ENCODE measurements at places on chromosomes 1 and 21.

- no peak for DNase-seq
These were observed 334.2 kb downstream of the NTNG1 start for GRCh38 chr1:107474877-107475612.

DNA sequence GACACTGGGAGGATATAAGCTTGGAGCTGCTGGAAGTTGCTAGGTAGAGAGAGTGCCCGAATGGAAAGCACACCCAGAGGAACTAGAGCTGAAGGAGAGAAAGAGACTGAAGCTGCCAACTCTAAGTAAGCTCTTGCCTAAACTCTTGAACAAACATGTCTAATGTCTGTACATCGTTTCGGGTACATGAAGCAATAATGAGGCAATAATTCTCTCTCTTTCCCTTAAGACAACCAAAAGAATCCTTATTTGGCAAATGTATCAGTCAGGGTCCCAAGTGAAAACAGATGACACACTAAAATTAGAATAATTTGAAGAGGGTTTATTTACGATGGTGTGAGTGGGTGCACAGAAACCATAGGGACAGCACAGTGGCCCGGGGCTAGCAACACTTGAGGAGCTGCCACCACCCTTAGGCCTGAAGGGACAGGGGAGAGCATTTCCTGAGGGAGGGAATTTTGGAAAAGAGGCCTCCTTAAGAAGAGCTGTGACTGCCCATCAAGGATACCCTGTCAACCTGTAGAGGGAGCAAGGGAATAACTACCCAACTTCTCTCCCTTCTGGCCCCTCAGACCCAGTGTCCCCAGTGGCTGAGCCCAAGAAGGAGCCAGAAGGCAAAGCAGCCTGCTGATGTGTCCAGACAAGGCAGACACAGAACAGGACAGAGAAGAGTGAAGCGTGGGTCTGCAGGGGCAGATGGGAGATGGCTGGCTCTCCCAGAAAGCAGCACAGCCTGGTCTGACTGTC is 36.1 kb upstream of the KHDRBS1 start:
- no peak for DNase-seq

- DNase-seq, result no peak
These were observed 20.7 kb upstream of the CYYR1 start for GRCh38 chr21:26593800-26594199.

DNA sequence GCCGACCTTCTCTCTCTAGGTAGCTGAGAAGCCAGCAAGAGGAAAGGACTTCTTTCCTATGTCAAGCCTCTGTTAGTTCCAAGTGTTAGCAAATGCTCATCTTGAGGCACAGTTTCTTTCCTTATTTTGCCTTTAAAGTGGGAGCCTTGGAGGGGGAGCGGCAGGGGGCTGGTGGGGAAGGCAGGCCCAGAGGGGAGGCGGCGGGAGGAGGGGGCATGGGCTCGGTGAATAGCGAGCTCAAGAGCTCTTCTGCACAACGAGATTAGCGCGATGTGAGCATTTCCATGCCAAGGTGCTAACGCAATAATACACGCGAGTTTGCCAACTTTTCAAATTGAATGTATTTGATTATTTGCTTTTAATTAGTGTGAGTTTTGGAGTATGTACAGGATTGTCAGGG is 372.6 kb downstream of the RPS6KC1 start:
- DNase-seq, result no peak

DNA sequence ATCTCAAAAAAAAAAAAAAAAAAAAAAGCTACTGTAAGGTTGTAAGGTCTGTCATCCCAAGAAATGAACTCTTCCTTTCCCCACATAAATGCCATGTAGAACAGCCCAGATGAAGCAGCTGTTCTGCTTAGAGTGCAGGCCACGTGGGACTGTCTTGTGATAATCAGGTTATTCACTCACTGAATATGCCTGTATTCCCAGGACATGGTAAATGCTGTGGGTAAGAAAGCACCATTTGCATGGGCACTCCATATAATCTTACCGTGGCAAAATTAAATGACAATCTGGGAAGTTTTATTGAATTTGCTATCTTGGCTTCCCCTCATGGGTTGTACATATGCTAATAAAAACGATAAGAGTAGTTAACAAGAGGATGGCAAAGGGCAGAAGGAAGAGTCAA is 13.8 kb downstream of the RGS5 start:
- no peak for DNase-seq

GRCh38 chr1:205515781-205516253 is 11.3 kb downstream of the CDK18 start:
- DNase-seq, result no peak

GRCh38 chr1:119582801-119583200 is 65.3 kb downstream of the ZNF697 start:
- DNase-seq, result no peak

DNA sequence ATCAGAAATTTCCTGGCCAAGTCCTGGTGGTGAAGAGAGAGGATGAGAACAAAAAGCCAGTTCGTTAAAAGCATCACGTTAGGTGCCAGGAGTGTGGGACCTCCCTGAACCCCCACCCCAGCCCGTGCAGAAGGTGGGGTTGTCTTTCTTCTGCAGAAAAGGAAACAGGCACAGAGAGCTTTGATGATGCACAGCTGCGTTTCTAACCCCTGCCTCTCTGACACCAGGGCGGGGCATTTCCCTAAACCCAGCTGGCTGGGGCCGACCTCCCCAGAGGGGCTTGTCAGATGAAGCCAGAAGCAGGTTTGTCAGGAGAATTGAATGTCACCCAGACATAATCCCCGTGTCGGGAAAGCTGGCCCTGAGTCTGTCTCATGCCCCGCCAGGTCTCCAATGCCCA is 189.3 kb upstream of the EDN2 start:
- no peak for DNase-seq

GRCh38 chr1:86706018-86706635 is 1.8 kb downstream of the SH3GLB1 start:
- DNase-seq, result no peak

- no peak for DNase-seq
These were observed 37.6 kb downstream of the DIPK1A start for GRCh38 chr1:92923664-92924063.

GRCh38 chr1:237681210-237681609 is 209.5 kb downstream of the ZP4 start:
- DNase-seq, result no peak

- DNase-seq, result no peak
These were observed 116.8 kb upstream of the ATP1A1 start for GRCh38 chr1:116256286-116256649.

DNA sequence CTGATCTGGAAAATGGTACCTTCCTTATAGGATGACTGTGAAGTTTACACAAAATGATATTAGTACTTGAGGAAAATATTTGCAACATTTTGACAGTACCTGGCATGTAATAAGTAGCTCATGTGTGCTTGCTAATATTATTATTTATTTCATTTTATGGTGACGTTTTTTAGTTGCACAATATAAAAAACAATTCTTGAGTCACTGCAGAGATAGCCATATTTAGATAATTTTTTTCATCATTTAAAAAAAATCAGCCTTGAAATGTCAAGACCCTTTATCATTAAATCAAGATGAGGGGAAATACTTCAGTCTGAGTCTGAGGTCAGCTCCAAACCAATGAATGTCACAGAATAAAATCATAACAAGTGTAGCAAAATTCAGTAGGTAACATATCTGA is 196.8 kb upstream of the RUNX1 start:
- no peak for DNase-seq

DNA sequence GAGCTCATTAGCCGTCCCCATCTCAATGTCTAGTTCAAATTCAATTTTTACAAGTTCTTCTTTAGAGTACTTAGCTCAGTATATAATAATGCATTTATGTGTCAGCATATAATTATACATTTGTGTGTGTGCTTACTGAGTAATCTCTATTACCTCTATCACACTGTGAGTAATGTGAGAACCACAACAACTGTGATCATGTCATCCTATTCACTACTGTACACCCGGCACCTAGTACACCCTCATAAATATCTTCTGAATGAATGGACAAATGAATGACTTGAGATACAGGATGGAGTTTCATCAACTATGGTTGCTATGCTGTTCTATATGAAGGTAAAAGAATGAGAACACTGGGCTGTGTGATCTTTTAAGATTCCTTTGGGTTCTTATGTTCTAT is 124.0 kb downstream of the GPATCH2 start:
- DNase-seq, result no peak

DNA sequence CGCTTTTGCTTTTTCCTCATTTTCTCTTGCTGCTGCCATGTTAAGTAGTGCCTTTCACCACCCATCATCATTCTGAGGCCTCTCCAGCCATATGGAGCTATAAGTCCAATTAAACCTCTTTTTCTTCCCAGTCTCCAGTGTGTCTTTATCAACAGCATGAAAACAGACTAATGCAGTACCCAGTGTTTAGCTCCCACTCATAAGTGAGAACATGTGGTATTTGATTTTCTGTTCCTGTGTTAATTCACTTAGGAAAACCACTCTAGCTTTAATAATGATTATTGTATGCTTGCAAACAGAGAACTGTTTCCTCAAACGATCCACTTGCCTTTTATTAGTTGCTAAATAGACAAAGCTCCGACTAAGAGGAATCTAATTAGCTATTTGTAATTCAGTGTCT is 43.3 kb downstream of the IL23R start:
- DNase-seq, result no peak

Data from activated CD8-positive, alpha-beta memory T cell treated with anti-CD3 and anti-CD28 coated beads for 48 hours (primary cell).